ENCODE measurements at places on chromosomes 3 and 15. TPM values are rescaled to one million over a fixed set of nuclear protein-coding genes. Genes with fewer than 3 reads are reported as not detected.

VPS18 gene
- total RNA-seq: 7.8 TPM

INO80 gene
- 19.9 TPM for total RNA-seq

MUC20 gene
- total RNA-seq: 0.78 TPM

CLDN16 gene
- total RNA-seq: not detected

NOX5 gene
- not detected for total RNA-seq

ALDH1A2 gene
- 0.78 TPM for total RNA-seq

C3orf22 gene
- total RNA-seq: not detected

SLC22A13 gene
- 0.12 TPM for total RNA-seq

SLCO2A1 gene
- total RNA-seq: not detected

SLC24A5 gene
- not detected for total RNA-seq

DTX3L gene
- total RNA-seq: 40.8 TPM

CFAP92 gene
- not detected for total RNA-seq

GOLGA6A gene
- not detected for total RNA-seq

FAM107A gene
- not detected for total RNA-seq

C3orf80 gene
- not detected for total RNA-seq

CXCR6 gene
- 4.0 TPM for total RNA-seq

LRRC2 gene
- total RNA-seq: not detected

AADACL2 gene
- total RNA-seq: not detected

SLC2A2 gene
- total RNA-seq: not detected

GOLGA6L26 gene
- not detected for total RNA-seq

IGSF11 gene
- total RNA-seq: 0.15 TPM

GOLGA8H gene
- total RNA-seq: not detected

ACVR2B gene
- 7.8 TPM for total RNA-seq

ROBO1 gene
- total RNA-seq: not detected

PLAAT1 gene
- total RNA-seq: 0.39 TPM

BRPF1 gene
- total RNA-seq: 25.0 TPM

Data from activated CD4-positive, alpha-beta memory T cell treated with anti-CD3 and anti-CD28 coated beads for 36 hours (primary cell).